ENCODE measurements at places on chromosomes 2 and 18. TPM values are rescaled to one million over a fixed set of nuclear protein-coding genes. Genes with fewer than 3 reads are reported as not detected.

DNA sequence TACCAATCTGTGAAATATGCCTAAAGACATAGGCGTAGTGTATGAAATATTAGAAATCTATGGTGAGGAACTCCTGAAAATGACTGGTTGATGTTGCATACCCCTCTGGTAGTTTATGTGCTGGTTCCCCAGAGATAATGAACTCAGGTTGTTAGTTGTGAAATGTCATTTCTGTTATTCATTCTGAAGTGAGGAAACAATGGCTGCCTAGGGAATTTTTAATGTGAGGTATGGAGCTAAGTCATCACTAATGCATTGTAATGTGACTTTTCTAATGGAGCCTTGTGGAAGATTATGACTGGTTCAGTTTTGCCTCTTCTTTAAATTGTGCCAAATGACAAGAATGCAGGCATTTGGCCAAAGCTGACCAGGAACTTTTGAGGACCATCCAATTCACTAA is 61.6 kb upstream of the RAB27B start:
- H3K27ac ChIP-seq: no peak overlapping the region
- no peak overlapping the region for H3K4me3 ChIP-seq

- H3K27ac ChIP-seq: no peak overlapping the region
- peaks cover 2% of the 10 kb centered on the region for H3K4me1 ChIP-seq
- no peak overlapping the region for H3K4me3 ChIP-seq
- no peaks in the 10 kb centered on the region for H3K27me3 ChIP-seq
- no peak for DNase-seq
These were observed 72.7 kb downstream of the NXPH2 start for GRCh38 chr2:138707392-138708074.

- no peak overlapping the region for H3K4me3 ChIP-seq
- no peak for DNase-seq
- no peaks in the 10 kb centered on the region for H3K27me3 ChIP-seq
- H3K36me3 ChIP-seq: peaks cover 29% of the 10 kb centered on the region
- H3K4me1 ChIP-seq: peaks cover 8% of the 10 kb centered on the region
- no peak overlapping the region for H3K27ac ChIP-seq
These were observed 269.6 kb downstream of the ARHGAP15 start for GRCh38 chr2:143398781-143399180.

DNA sequence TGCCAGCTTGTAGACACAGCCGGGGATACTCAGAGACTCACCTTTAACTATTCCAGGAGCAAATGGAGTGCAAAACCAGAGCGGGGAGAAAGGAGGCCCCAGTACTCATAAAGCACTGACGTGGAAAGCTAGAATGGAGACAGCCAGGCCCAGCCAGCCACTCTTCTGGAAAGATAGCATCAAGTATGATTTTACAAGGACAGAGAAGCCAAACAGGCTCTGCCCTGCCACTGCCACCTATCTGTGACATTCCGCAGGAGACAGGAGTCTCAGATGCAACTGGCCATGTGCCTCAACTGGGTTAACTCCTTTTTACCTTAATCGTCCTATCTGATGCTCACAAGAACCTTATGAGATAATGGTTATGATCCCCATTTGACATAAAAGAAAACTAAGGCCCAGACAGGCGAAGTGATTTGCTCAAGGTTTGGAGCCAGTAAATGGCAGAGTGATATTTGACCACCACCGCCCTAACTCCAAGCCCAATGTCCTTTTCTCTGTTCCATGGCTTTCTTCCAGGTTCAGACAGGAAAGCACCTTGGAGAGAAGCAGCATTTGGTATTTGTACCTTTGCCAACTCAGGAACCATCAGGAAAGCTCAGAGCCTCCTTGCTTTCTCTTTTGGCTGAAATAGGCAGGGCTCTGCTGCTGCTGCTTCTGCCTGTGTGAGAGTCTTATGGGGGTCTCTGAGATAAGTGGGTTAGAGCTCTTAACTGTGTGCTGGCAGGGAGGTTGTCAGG is 15.6 kb downstream of the KIF3C start:
- H3K4me3 ChIP-seq: no peak overlapping the region
- no peaks in the 10 kb centered on the region for H3K4me1 ChIP-seq
- no peak overlapping the region for H3K27ac ChIP-seq
- H3K27me3 ChIP-seq: no peaks in the 10 kb centered on the region
- no peak for DNase-seq

SERPINB8 gene
- total RNA-seq: 6.0 TPM

All from activated naive CD8-positive, alpha-beta T cell treated with anti-CD3 and anti-CD28 coated beads, Interleukin-2, amount 10 ng/mL, durations not matched to agents 7 days and 5 days (primary cell).